Sigmoid colon (tissue), 7 donors: ENCODE measurements at places on chromosomes 2 and 18. TPM values are rescaled to one million over a fixed set of nuclear protein-coding genes. Genes with fewer than 3 reads are reported as not detected.
A peak's percentile ranks its signal among the peaks of the same experiment; 100 is the strongest.

DNA sequence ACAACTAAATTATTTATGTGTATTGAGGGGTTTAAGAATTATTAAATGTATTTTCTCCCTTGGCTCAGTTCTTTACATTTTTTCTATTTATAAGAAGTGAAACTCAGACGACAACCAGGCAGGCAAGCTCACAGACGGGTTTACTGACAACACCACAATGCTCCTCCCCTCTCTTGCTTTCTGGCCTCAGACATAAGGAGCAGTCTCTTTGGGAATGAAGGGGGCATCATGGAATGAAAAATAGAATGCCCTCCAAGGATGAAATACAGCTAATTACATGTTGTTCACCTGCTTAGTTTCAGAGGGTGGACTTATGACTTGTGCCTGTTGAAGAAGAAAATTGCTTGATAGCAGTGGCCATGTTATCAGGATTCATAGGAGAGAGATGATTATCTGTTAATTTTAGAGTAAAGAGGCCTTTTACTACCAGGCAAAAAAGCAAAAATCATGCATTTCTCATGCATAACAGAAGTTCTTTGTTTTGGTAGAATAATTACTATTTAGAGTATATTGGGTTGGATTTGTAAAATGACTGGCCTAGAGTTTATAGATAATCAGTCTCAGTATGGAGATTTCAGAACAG lies 172.1 kb upstream of the LRRTM1 start:
- H3K4me3 ChIP-seq, result no peak overlapping the region
- no peaks in the 10 kb centered on the region for H3K27me3 ChIP-seq
- no peaks in the 10 kb centered on the region for H3K36me3 ChIP-seq
- no peak for DNase-seq
- H3K27ac ChIP-seq, result no peak overlapping the region
- H3K4me1 ChIP-seq, result no peaks in the 10 kb centered on the region

GRCh38 chr2:207394812-207395534 lies 134.8 kb upstream of the CREB1 start:
- no peaks in the 10 kb centered on the region for H3K27me3 ChIP-seq
- no peaks in the 10 kb centered on the region for H3K4me1 ChIP-seq
- H3K4me3 ChIP-seq, result no peak overlapping the region
- no peak overlapping the region for H3K27ac ChIP-seq

GRCh38 chr18:77167251-77167650 lies 34.7 kb upstream of the MBP start:
- DNase-seq, result no peak
- no peaks in the 10 kb centered on the region for H3K36me3 ChIP-seq
- H3K27ac ChIP-seq, result no peak overlapping the region
- no peaks in the 10 kb centered on the region for H3K4me1 ChIP-seq
- H3K27me3 ChIP-seq, result no peaks in the 10 kb centered on the region

GRCh38 chr2:97724501-97724900 lies 11.1 kb downstream of the ZAP70 start:
- no peak overlapping the region for H3K27ac ChIP-seq
- DNase-seq, result no peak
- H3K27me3 ChIP-seq, result no peaks in the 10 kb centered on the region
- H3K36me3 ChIP-seq, result no peaks in the 10 kb centered on the region
- no peak overlapping the region for H3K4me3 ChIP-seq
- H3K4me1 ChIP-seq, result no peaks in the 10 kb centered on the region

- H3K27me3 ChIP-seq, result no peaks in the 10 kb centered on the region
- H3K27ac ChIP-seq, result no peak overlapping the region
- H3K4me1 ChIP-seq, result peaks cover 18% of the 10 kb centered on the region
- DNase-seq, result no peak
Observed at GRCh38 chr2:41912776-41913175, 135.0 kb upstream of the PKDCC start.

DNA sequence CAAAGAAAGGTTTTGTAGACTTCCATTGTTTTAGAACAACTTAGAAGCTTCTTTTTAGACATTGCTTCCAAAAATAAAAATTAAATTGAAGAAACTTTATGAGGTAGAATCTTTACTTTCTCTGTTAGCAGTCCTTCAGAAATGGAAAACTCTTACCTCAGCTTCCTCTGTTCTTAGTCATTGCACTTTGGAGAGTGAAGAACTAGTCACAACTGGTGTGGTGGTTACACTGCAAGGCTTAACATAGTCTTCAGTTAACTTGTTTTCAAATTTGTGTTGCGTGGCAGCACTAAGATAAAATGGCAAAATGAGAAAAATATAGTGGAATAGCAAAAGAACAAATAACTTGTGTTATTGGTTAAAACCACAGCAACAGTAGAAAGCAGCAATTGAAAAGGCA lies 332.6 kb downstream of the KIAA1328 start:
- no peaks in the 10 kb centered on the region for H3K27me3 ChIP-seq
- no peak overlapping the region for H3K27ac ChIP-seq
- H3K36me3 ChIP-seq, result no peaks in the 10 kb centered on the region
- no peak for DNase-seq
- no peak overlapping the region for H3K4me3 ChIP-seq

DNA sequence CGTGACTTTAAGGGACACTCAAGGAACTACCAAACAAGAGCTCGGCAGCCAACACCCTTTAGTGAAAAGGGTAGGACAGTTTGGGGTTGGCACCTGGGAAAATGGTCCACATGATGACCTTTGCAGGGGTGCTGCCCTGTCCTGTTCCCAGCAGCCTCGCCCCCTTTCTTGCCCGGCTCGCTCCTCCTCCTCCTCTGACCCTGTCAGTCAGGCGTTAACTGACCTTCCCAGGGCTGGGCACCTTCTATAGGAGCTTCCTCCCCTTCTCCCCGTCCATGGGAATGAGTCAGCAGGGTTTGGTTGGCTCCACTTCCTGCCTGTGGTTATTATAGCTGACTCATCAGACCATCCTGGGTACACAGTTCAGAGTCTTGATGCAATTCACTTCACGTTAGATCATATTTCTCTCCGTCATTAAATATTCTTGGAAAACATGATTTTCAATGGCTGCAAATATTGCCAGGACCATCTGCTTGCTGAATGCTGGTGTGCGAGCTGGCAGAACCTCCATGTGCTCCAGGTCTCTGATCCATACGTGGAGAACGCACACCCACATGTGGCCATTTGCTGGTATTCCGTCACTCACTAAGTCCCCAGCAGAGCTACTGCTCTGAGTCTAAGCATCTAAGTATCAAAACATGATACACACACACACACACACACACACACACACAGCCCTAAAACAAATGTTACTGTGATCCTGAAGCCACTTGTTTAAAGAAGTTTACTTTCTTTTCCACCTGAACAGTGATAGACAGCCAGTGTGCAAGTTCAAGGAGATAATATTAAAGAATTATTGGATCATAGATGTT lies 185.0 kb downstream of the ANAPC1 start:
- H3K4me3 ChIP-seq, result no peak overlapping the region
- peaks cover 5% of the 10 kb centered on the region for H3K4me1 ChIP-seq
- H3K36me3 ChIP-seq, result no peaks in the 10 kb centered on the region
- peak; percentile 72 for DNase-seq

- no peaks in the 10 kb centered on the region for H3K36me3 ChIP-seq
- no peak overlapping the region for H3K27ac ChIP-seq
- DNase-seq, result no peak
- no peak overlapping the region for H3K4me3 ChIP-seq
- H3K4me1 ChIP-seq, result peaks cover 8% of the 10 kb centered on the region
Observed at GRCh38 chr2:222952204-222952603, 91.4 kb downstream of the ACSL3 start.

- H3K27me3 ChIP-seq, result peaks cover 8% of the 10 kb centered on the region
- H3K4me1 ChIP-seq, result no peaks in the 10 kb centered on the region
- H3K36me3 ChIP-seq, result no peaks in the 10 kb centered on the region
- H3K4me3 ChIP-seq, result no peak overlapping the region
- H3K27ac ChIP-seq, result no peak overlapping the region
Observed at GRCh38 chr18:74446178-74446577, 10.9 kb downstream of the DIPK1C start.

DNA sequence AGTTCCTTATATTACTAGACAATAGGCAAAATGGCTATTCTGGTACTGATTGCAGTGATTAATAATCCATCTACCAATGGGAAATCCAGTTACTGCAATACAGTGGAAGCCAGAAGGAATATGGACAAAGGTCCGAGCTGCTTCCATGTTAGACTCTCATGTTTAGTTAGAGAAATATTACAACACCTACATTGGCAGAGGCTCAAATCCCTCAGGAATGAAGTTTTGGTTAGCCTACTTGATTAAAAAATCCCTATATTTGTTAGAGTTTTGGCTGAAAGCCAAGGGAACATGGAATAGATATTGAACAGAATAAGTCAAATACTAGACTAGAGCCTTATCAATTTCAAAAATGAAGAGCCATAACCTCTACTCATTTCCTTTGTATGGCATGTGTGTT lies 48.5 kb downstream of the ARL6IP6 start:
- no peak overlapping the region for H3K27ac ChIP-seq
- no peak overlapping the region for H3K4me3 ChIP-seq
- DNase-seq, result no peak
- no peaks in the 10 kb centered on the region for H3K36me3 ChIP-seq
- H3K4me1 ChIP-seq, result no peaks in the 10 kb centered on the region

DNA sequence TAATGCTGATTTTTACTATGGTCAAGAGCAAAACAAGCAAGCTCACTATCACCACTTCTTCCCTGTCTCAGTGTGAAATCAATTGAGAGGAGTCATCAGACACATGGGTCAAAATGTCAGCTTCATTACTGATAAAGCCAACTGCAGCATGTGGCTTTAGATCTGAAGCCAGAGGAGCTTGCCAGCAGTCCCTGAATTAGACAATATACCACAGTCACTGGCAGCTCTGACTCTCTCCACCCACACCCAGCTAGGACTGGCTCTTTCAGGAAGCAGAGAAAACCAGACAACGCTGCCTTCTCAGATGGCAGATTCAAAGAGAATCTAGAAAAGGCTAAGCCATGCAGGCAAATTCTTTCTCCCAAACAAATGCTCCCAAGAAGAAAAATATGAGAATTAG lies 20.0 kb upstream of the ASB18 start:
- H3K27ac ChIP-seq, result no peak overlapping the region
- H3K4me3 ChIP-seq, result no peak overlapping the region
- H3K27me3 ChIP-seq, result no peaks in the 10 kb centered on the region
- no peaks in the 10 kb centered on the region for H3K4me1 ChIP-seq

The BMP10 gene
- not detected for polyA plus RNA-seq

The HSPE1 gene
- 267 TPM for polyA plus RNA-seq

The NOL4 gene
- not detected for polyA plus RNA-seq

The EML6 gene
- 2.2 TPM for polyA plus RNA-seq
